GM12878 (cell line): ENCODE measurements at places on chromosomes 3 and 15. TPM values are rescaled to one million over a fixed set of nuclear protein-coding genes. Genes with fewer than 3 reads are reported as not detected.

Gene SLC51A
- total RNA-seq, result not detected in 2 replicates

Gene SOX14
- not detected in 2 replicates for total RNA-seq

Gene CFAP44
- 2.6 and 5.7 TPM in 2 replicates for total RNA-seq

Gene C3orf38
- 28.3 and 29.7 TPM in 2 replicates for total RNA-seq

Gene SLC22A14
- not detected in 2 replicates for total RNA-seq

Gene LIPH
- 8.8 and 9.1 TPM in 2 replicates for total RNA-seq

Gene MGLL
- 103 and 112 TPM in 2 replicates for total RNA-seq

Gene SKOR1
- total RNA-seq, result 0.35 and 0.36 TPM in 2 replicates

Gene PIGZ
- 0.90 and 1.2 TPM in 2 replicates for total RNA-seq

Gene CAMP
- 7.5 and 7.8 TPM in 2 replicates for total RNA-seq

Gene CPB1
- total RNA-seq, result 4.8 and 5.4 TPM in 2 replicates

- no peaks in the 10 kb centered on the region for H3K36me3 ChIP-seq
- no peak overlapping the region for H3K27ac ChIP-seq
- DNase-seq, result no peak
- no peak overlapping the region for H3K4me3 ChIP-seq
Measured at GRCh38 chr15:95559875-95560394, 770.6 kb upstream of the NR2F2 start.

GRCh38 chr3:134496471-134497071 lies 10.7 kb downstream of the CEP63 start:
- no peaks in the 10 kb centered on the region for H3K27me3 ChIP-seq
- peaks cover 6% of the 10 kb centered on the region; the same call in 1 of the 2 replicates for H3K4me1 ChIP-seq
- no peak overlapping the region for H3K27ac ChIP-seq
- no peaks in the 10 kb centered on the region for H3K36me3 ChIP-seq
- no peak overlapping the region for H3K4me3 ChIP-seq

- no peaks in the 10 kb centered on the region for H3K36me3 ChIP-seq
- no peaks in the 10 kb centered on the region for H3K27me3 ChIP-seq
- H3K27ac ChIP-seq, result no peak overlapping the region
- H3K4me1 ChIP-seq, result no peaks in the 10 kb centered on the region
Measured at GRCh38 chr3:118244761-118245160, 789.9 kb downstream of the IGSF11 start.

GRCh38 chr15:73518180-73518862 lies 75.4 kb downstream of the REC114 start:
- H3K27ac ChIP-seq, result no peak overlapping the region
- no peaks in the 10 kb centered on the region for H3K4me1 ChIP-seq
- no peak for DNase-seq

DNA sequence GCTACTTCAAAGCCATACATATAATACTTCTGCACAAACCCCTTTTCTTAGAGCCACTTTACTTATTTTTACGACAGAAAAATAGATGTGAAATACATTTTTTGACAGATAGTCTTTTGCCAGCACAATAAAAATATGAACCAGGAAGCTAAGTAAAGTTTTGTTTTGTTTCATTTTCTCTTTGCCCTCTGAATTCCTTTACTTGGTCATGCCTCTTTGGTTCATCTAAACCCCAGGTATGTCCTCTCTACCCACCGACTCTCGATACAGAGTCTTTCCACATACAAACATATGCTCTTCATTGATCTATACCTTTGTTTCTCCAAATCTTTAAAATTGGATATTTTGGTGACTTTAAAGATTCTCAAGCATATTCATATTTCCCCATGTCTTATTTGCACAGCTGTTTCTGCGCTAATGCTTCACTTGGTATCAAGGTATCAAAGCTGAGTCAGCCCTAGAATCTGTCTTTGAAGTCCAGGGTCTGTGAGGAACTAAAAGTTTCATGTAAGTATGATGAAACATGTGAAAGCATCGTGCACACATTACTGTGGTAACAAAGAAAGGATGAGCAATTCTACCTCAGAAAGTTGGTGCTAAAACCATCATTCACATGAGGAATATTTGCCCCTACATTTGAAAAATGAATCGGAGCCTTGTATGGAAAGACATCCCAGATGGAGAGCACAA lies 845.4 kb downstream of the NAALADL2 start:
- H3K4me1 ChIP-seq, result no peaks in the 10 kb centered on the region
- H3K27ac ChIP-seq, result no peak overlapping the region
- no peaks in the 10 kb centered on the region for H3K27me3 ChIP-seq

DNA sequence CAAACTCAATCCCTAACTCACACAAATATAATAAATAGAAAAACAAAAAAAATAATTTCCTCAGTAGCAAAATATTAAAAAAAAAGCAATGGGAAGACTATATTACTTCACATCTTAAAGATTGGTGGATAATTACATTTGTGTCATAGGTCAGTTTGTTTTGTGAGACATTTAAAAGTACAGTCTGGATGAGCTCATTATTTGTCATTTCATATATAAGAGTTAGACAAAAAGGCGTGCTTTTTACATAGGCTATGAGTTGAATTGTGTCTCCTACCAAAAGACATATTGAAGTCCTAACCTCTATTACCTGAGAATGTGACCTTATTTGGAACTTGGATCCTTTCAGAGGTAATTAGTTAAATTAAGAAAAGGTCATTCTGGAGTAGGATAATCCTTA lies 710.1 kb upstream of the CBLB start:
- DNase-seq, result no peak
- no peak overlapping the region for H3K4me3 ChIP-seq
- H3K27ac ChIP-seq, result no peak overlapping the region
- no peaks in the 10 kb centered on the region for H3K27me3 ChIP-seq
- H3K36me3 ChIP-seq, result no peaks in the 10 kb centered on the region

DNA sequence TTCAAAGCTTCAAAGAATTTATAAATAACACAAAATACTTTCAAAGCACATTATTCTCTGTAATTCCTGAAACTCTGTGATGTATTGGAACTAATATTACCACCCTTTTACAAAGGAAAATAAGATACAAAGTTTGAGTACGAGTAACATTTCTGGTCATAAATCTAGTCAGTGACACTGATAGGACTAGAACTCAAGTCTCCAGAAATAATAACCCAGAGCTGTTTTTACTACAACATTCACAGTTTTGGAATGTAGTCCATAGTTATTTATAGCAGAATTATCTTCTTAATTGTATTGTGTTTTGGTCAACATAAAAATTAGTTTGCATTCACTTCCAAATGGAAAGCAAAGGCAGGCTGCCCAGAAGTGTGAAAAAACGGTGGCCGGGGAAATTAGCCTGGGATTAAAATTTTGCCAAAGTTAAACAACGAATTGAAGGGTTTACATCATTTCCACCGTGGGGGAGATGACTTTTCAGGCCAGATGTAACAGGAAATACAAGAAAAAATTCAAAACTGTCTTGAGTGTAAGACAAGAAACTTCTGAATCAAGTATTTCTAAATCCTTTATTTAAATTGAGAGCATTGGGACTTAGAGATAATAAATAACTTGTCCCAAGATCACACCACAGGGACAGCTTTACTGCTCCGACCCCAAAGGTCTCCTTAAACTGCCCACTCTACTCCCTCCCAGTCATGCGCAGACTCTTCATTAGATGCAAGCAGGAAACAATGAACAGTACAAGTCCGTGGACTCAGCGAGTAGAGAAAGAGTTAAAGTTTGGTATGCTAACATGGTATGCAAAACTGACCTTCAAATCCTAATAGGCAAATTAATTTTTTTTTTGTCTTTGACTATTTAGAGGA lies 74.3 kb upstream of the VGLL4 start:
- H3K27me3 ChIP-seq, result no peaks in the 10 kb centered on the region
- H3K36me3 ChIP-seq, result no peaks in the 10 kb centered on the region
- no peak for DNase-seq
- no peak overlapping the region for H3K27ac ChIP-seq

DNA sequence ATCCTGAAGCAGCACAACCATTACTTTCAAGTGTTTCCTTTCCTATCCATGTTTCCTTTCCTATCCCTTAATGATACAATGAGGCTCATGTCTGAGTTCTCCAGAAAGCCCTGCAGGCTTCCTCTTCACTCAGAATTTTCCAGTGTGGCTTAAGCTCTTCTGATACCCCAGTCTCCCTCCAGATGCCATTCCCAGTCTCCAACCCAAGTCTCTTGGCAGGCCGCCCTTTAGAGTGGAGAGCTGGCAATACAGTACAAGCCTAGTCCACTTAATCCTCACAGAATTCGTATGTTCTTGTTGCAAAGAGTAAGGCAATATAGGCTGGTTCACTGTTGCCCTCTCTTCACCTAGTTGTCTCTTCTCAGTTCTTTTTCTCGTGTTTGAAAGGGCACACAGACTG lies 503.9 kb upstream of the MDFIC2 start:
- H3K36me3 ChIP-seq, result no peaks in the 10 kb centered on the region
- no peak for DNase-seq
- H3K27ac ChIP-seq, result no peak overlapping the region
- H3K4me3 ChIP-seq, result no peak overlapping the region
- no peaks in the 10 kb centered on the region for H3K27me3 ChIP-seq
- H3K4me1 ChIP-seq, result no peaks in the 10 kb centered on the region

GRCh38 chr15:81625896-81626295 lies 251.9 kb upstream of the TMC3 start:
- DNase-seq, result no peak
- H3K4me3 ChIP-seq, result no peak overlapping the region
- no peak overlapping the region for H3K27ac ChIP-seq
- no peaks in the 10 kb centered on the region for H3K27me3 ChIP-seq

DNA sequence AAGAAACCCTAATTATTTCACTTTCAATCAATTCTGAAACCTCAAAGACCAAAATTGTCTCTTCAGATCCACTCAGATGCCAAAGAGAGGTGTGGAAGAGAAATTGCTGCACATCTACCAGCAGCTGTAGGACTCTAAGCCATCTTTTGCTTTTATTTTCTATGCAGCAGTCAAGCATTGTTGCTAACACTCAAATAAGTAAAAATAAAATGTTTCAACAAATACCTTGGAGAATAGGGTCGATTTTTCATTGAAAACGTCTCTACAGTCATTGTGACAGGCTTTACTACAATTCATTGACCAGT lies 66.4 kb upstream of the CFAP20DC start:
- no peaks in the 10 kb centered on the region for H3K27me3 ChIP-seq
- no peaks in the 10 kb centered on the region for H3K36me3 ChIP-seq
- H3K4me1 ChIP-seq, result no peaks in the 10 kb centered on the region
- DNase-seq, result no peak

- H3K27ac ChIP-seq, result no peak overlapping the region
- no peaks in the 10 kb centered on the region for H3K4me1 ChIP-seq
- no peaks in the 10 kb centered on the region for H3K36me3 ChIP-seq
Measured at GRCh38 chr3:170511371-170511770, 74.5 kb downstream of the SLC7A14 start.

DNA sequence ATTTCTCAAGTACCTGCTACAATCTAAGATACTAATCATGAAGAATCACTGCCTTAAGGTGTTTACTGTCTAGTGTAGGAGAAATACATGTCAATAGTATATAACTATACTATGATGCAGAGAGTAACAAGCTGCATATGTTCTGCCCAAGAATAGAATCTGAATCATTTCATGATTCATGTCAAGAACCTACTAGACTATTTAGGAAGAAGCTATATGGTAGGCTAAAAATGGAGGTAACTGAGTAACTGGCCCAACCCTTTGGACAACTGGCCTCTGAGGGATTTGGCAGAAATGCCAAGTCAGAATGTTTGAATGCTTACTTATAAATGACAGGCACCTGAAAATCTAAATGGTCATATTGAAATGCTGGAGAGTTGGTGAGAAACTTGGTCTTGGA lies 59.9 kb upstream of the DGKG start:
- peaks cover 3% of the 10 kb centered on the region; the same call in 1 of the 2 replicates for H3K4me1 ChIP-seq
- H3K27me3 ChIP-seq, result no peaks in the 10 kb centered on the region
- H3K4me3 ChIP-seq, result no peak overlapping the region

DNA sequence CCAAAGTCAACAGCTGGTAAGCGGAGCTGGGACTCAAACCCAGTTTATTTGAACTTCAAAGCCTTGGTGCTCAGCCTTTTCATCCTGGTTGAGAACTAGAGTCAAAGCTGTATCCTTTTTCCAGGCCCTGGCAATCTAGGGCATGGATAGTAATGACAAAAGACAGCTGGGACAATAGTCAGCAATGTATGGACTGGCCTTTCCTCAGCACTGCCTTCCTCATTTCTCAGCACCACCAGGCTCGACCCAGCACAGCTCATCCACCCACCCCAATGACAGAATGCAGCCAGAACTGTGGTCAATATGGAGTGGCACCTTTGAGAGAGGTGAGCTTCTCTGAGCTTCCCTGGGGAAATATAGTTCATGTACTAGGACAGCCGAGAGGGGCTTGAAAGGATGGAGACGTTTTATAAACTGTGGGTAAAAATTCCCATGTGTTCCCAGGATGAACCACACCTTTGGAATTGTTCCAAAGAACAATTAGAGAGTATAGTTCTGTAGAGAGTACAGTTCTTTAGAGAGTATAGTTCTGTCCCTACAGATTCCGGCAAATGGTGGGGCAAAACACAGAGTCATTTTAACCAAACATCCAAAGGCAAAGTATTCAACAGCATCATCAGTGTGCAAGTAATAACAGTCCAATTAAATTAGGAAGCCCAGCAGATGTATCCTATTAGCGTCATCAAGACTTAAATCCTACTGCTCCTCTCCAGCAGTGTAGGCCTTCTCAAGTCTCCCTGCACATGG lies 30.2 kb upstream of the IREB2 start:
- H3K27me3 ChIP-seq, result no peaks in the 10 kb centered on the region
- no peak for DNase-seq
- no peaks in the 10 kb centered on the region for H3K4me1 ChIP-seq
- H3K4me3 ChIP-seq, result no peak overlapping the region
- no peaks in the 10 kb centered on the region for H3K36me3 ChIP-seq

DNA sequence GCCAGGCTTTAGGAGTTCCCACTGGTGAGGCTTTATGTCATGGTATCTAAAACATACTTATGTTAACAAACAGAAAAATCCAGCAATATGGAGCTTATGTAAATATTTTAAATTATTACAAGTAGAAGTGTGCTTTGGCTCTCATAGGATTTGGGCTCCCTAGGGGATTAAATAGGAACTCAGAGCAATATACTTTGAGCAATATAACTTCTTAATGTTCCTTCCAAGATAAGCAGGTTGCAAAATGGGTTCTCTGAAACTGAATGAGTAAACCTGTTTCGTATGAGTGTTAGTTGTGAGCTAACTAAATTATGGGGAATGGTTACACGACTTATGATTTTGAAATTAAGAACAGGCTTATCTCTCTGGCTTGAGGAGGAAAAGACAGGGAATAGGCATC lies 366.1 kb upstream of the ZNF385D start:
- H3K4me3 ChIP-seq, result no peak overlapping the region
- no peaks in the 10 kb centered on the region for H3K4me1 ChIP-seq
- H3K36me3 ChIP-seq, result no peaks in the 10 kb centered on the region
- DNase-seq, result no peak
- H3K27ac ChIP-seq, result no peak overlapping the region

DNA sequence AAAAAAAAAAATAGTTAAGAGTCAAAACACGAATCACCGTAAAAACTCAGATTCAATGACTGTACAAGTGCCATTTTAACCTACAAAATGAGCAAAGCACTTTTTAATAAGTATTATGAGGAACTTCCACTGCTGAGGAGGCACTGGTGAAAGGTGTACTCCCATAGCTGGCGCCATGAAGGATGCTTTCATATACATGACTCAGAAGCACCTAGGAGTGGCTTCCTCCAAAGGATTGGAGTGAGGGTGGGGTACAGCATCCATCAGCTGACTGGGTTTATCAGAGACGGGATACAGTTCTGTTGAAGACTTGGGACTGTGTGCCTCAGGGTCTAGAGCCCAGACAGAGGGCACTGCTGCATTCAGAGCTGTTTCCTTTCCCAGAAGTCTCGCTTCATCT lies 60.9 kb upstream of the MEX3B start:
- no peaks in the 10 kb centered on the region for H3K4me1 ChIP-seq
- H3K4me3 ChIP-seq, result no peak overlapping the region
- H3K27ac ChIP-seq, result no peak overlapping the region
- H3K36me3 ChIP-seq, result no peaks in the 10 kb centered on the region

- H3K36me3 ChIP-seq, result no peaks in the 10 kb centered on the region
- H3K27me3 ChIP-seq, result no peaks in the 10 kb centered on the region
- H3K27ac ChIP-seq, result no peak overlapping the region
- H3K4me3 ChIP-seq, result no peak overlapping the region
- H3K4me1 ChIP-seq, result no peaks in the 10 kb centered on the region
- DNase-seq, result no peak
Measured at GRCh38 chr15:61668444-61668843, 391.8 kb downstream of the VPS13C start.
